Ovary (tissue), 10 donors: ENCODE measurements at places on chromosomes 3 and 15. TPM values are rescaled to one million over a fixed set of nuclear protein-coding genes. Genes with fewer than 3 reads are reported as not detected.

GABRR3 gene
- not detected for polyA plus RNA-seq

PRR20G gene
- not detected for polyA plus RNA-seq

CCK gene
- not detected for polyA plus RNA-seq

NOX5 gene
- polyA plus RNA-seq: 0.54 TPM

WDR93 gene
- 0.33 TPM for polyA plus RNA-seq

OR5H15 gene
- polyA plus RNA-seq: not detected

TMEM158 gene
- 0.98 TPM for polyA plus RNA-seq

SLC22A14 gene
- polyA plus RNA-seq: not detected
